ENCODE measurements at places on chromosomes 16 and 17.
A peak's percentile ranks its signal among the peaks of the same experiment; 100 is the strongest.

- DNase-seq = no peak
These were observed 128.6 kb downstream of the CPPED1 start for GRCh38 chr16:12675046-12675445.

DNA sequence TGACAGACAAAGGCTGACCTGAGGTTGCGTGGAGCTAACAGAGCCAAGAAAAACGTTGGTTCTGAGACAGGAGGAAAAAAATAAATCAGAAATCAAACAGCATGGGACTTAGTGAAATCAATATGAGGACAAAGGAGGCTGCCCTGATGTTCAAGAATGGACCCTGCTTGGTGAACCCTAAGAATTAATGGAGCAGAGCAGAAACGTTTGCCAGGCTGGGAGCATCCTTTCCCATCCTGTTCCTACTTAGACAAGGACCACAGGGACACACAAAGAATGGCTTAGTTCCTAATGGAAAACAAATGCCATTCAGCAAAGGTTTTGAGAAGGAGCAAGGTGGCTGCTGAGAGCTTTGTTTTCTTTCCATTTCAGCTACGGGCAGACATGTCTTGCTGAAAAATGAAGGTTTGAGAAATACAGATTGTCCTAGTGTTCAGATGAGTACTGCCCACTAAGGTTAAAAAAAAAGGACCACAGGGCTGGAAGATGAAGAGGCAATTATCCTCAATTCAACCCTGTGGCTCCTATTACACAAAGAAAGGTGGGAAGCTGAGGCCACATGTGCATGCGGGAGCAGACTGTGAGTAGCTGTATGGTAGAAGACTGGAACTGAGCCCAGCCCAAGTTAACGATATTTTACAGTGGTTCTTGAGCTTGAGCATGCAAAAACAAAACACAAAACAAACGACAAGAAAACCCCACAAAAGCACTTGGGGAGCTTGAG, 230.1 kb downstream of the SLC39A11 start:
- no peak for DNase-seq

GRCh38 chr17:10738521-10739258, 8.9 kb upstream of the TMEM220 start:
- no peak for DNase-seq

GRCh38 chr17:32567511-32567910, 80.7 kb downstream of the CDK5R1 start:
- no peak for DNase-seq

DNA sequence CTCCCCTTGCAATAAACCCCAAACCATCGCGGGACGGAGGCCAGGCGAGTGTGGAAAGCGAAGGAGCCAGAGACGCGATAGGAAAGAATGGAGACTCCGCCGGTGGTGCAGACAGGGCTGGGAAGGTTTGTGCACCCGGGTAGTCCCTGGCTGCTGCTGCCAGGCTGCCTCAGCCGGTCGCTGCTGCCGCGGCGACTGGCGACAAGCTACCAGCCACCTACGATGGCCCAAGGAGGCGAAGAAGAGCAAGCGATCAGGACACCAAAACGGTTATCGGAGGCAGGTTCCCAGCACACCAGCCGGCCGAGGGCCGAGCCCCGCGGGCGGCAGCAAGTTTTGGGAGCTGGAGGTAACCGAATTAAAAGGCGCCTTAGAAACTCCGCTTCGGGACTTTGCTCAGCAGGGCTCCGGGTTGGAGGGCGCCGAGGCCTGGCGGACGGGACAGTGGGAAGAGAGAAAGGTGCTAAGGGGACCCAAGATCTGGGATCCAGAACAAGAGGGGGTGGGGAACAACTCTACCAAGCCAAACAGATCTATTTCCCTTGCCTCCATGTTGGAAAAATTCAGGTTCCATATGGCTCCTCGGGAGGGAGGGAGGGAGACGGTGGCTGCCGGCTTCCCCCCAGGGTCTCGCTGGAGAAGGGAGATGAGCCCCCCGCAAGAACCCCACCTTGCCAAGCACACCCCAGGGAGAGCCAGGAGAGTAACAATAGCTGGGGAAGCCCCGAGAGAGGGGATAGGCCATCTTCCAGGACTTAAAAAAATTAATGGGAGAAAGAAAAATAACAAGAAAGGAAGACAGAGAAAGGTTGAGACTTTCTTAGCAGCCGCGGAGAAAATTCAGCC, 9.7 kb upstream of the HOXB2 start:
- DNase-seq = peak; percentile 56

DNA sequence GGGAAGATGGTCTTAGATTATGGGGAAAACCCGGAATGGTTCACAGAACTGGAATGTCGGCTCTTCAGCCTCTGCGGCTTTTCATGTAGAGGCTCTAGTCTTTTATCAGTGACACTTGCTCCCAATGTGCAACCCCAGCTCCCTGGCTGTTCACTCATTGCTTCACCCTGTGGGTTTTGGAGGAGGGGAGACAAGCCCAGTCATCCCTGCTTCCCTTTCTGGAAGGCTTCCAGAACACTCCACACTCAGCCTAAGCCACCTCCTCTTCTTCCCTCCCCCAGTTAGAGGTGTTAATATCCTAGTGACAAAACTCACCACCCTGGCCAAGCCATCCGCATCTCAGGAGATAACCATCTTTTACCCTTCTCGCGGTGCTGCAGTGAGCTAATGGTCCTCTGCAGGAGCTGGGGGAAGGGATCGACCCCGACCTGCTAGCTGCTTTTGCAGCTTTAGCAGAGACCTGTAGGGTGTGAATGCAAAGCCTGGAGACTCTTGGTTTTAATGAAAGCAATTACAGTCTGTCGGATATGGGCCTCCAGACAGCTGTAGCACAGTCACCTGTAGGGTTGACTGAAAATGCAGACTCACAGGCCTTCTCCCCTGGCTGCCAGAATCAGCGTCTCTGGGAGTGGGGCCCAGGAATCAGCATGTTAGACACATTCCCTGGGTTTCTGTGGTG, 24.3 kb upstream of the LASP1NB start:
- DNase-seq = no peak

- DNase-seq = peak; percentile 77
These were observed 19.9 kb downstream of the LDHD start for GRCh38 chr16:75096656-75097055.

- DNase-seq = no peak
These were observed 25.5 kb upstream of the CDH1 start for GRCh38 chr16:68711421-68712139.
